H54 (cell line): ENCODE measurements at places on chromosomes 4 and X.

DNA sequence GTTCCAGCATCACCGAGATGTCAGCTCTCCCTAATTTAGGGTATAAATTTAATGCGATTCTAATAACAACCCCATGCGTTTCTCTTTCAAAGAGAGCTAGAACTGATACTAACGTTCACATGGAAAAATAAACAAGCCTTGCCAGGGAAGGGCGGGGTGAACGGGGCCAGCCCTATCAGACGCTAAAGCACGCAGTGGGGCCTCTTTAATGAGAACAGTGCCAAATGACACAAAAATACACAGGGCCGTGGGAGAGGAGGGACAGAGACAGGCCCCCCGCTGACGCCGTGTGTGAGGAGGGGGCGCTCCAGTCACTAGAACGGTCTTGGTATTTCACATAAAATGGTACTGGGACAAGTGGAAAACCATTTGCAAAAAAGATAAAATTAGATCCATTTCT, 21.3 kb upstream of the ADRA2C start:
- no peak for DNase-seq

- DNase-seq: no peak
Measured at GRCh38 chr4:5954056-5954760, 61.3 kb upstream of the CRMP1 start.

- no peak for DNase-seq
Measured at GRCh38 chrX:128425546-128425945, 373.3 kb upstream of the ACTRT1 start.

DNA sequence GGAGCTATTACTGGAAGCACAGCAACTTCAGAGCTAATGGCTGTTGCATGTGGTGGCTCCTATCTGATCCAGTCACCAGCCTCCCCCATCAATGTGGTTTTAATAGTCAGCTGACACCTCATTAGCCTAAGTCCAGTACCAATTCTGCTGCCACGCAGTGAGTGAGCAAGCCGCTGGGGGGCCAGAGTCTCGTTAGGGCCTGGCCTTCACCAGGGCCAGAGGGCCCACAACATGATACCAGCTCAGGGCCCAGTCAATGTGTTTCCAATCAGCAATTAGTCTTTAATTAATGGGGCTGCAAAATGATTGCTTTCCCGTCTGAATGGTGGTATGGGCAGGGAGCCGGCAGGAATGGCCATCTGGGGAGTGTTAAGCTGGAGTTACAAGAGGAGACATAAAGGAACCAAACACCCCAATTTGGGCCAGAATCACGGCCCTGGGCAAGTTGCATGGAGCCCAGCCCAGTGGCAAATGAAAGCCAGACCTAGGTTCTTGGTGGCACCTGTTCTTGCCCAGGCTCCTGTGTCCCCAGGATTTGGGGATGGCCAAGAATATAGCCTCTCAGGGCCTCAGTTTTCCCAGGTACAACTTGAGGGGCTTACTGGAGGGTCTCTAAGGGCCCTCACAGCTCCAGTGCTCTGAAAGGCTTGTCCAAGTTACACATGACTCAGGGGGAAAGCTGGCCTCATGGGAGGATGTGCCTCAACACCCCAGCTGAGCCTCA, 119.2 kb downstream of the EFNB1 start:
- DNase-seq: no peak

DNA sequence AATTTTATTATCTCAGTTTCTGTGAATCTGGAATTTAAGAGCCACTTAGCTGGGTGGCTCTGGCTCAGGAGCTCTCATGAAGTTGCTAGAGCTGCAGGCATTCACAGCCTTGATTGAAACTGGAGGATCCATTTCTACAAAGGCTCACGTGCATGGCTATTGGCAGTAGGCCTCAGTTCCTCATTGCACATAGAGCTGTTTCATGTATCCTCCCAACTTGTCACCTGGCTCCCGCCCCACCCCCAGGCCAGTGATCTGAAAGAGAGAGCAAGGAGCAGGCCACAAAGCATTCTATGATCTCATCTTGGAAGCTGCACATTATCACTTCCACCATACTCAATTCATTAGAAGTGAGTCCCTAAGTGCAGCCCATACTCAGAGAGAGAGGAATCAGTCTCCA, 18.5 kb upstream of the AP1AR start:
- DNase-seq: no peak
